ENCODE measurements at places on chromosomes 13 and 19. TPM values are rescaled to one million over a fixed set of nuclear protein-coding genes. Genes with fewer than 3 reads are reported as not detected.

Gene CBY2
- total RNA-seq, result not detected

Gene SH2D3A
- total RNA-seq, result 57.8 TPM

Gene EVI5L
- 13.7 TPM for total RNA-seq

Gene PSG5
- 0.41 TPM for total RNA-seq

Gene RUBCNL
- total RNA-seq, result not detected

Gene COX6B1
- 488 TPM for total RNA-seq

Gene FGF9
- total RNA-seq, result 0.04 TPM

Gene SLITRK5
- total RNA-seq, result 0.17 TPM

Gene CELF5
- total RNA-seq, result 0.20 TPM

Data from foreskin keratinocyte (primary cell).